ENCODE measurements at places on chromosomes 3 and 15.

- DNase-seq, result no peak
These were observed 66.7 kb downstream of the BBX start for GRCh38 chr3:107589454-107589853.

DNA sequence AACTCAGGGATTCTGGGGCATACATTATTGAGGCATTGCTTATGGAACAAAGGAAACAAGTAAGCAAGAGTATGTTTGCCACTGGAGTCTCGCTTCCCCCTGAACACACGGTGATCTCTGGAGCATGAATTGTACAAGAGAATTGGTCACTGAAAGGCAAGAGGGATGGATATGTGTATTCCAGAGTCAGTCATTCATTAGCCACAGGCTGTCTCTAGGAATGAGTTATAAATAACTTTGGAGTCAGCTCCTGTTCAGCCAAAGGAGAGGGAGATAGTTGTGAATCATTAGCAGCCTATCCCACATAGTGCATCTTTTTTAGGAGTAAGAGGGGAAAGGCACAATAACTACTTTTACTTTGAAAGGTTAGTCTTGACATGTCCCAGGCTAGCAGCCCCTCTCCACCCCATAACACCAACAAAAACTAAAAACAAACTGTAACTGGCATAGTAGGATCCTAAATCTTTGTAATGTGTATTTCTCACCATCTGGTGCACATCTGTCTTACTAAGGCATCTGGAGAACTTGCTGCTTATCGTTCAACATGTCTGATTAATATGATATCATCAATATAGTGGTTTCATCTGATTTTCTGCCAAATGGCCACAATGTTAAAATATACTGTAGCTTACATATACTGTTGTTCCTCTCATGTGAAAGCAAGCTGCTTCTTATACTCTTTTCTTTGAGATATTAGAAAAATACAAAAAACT is 462.2 kb downstream of the GRM7 start:
- no peak for DNase-seq

- DNase-seq, result no peak
These were observed 97.4 kb upstream of the RBMS3 start for GRCh38 chr3:29183346-29184087.

GRCh38 chr15:70266412-70267121 is 168.8 kb upstream of the TLE3 start:
- no peak for DNase-seq

DNA sequence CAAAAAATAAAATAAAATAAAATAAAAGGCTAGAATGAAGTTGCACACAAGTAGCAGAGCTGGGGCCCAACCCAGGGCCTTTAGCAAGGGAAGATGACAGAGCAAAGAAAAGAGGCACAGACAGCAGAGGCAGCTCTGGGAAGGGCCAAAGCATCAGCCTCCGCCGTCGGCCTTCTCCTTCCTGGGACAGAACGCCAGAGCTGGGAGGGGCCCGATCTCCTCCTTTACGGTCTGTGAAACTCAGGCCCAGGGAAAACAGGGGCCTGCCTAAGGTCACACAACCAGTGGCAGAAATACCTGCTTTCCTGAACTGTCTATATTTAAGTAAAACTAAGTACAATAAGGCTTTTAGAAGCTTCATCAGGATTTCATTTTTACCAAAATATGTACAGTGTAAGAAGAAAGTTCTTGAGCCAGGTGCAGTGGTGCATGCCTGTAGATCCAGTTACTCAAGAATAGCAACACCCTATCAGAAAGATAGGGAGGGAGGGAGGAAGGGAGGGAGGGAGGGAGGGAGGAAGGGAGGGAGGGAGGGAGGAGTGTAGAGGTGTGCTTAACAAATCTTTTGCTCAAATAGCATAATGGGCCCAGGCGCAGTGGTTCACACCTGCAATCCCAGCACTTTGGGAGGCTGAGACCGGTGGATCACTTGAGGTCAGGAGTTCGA is 43.0 kb upstream of the MUC4 start:
- no peak for DNase-seq

DNA sequence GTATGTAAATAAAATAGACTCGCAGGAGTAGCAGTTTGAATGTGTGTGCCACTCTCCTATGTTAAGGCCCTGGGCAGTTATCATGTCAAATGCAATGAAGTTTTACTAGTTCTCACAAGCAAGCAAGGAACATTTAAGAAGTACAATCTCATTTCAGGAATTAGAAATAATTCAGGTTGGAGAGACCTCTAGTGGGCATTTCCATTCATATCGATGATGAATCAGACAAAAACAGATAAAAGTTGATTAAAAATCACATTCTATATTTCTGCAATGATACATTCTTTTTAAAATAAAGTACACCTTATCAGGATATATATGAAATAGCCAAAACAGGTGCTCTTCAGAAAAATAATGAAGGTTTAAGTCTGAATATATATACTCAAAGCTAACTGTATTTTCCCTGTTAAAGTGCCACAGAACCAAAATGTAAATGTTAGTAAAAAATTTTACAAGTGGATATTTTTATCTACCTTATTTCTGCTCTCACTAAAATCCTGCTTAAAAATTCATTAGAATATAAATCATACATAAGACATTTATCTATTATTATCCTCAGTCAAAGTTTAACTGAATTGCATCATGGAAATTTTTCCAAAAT is 492.4 kb upstream of the FRG2C start:
- no peak for DNase-seq

GRCh38 chr3:57143886-57144459 is 21.2 kb downstream of the IL17RD start:
- DNase-seq, result no peak

GRCh38 chr3:54366007-54366750 is 243.8 kb downstream of the CACNA2D3 start:
- DNase-seq, result no peak

GRCh38 chr3:84724877-84725276 is 233.9 kb upstream of the CADM2 start:
- DNase-seq, result no peak

GRCh38 chr3:119297169-119297568 is 3.0 kb downstream of the ARHGAP31 start:
- DNase-seq, result no peak

DNA sequence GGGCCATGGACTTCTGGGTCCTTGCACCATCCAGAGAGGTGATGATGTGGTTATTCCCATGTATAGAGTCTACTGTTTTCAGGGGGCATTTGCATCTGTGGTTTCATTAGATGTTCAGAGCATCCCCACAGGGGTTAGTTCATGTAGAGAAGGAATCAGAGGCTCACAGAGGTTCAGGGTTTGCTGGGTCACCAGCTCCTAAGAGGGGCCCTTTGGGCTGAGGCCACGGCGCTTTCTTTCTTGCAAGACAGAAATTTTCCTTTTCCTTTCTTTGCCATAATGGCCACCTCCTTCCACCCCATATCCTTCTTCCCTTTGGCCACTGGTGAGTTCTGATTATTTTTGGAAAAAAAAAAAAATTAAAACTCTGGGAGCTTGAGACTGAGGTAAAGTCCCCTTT is 62.3 kb downstream of the APBA2 start:
- no peak for DNase-seq

DNA sequence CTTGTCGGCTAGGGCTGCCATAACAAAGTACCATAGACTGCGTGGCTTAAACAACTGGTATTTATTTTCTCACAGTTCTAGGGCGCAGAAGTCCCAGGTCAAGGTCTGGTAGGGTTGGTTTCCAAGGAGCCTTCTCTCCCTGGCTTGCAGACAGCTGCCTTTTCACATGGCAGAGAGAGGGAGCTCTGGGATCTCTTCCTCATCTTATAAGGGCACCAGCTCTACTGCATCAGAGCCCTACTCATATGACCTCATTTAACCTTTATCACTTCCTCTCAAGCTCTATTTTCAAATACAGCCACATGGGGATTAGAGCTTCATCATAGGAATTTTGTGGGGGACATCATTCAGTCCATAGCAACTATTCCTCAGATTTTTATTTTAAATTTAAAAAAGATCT is 17.6 kb upstream of the PAQR9 start:
- no peak for DNase-seq

DNA sequence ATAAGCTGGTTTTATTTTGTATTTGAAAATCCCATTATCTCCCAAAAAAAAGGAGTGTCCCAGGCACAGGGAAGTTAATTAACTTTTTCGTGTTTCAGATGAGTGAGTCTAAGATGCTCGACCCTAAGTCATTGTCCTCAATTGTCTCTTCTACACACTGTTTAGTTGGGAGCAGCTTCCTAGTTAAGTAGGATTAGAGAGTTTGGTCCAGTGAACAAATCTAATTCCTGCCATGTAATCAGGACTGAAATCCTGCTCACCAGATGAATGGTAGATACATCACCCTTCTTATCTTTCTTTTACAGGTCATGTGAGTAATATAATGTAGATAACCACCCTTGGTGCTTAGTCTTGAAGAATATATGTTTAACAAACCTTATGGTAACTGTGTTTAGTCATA is 228.9 kb upstream of the MANF start:
- DNase-seq, result no peak

- peak; percentile 11 for DNase-seq
These were observed 750 bp downstream of the PODXL2 start for GRCh38 chr3:127629467-127630403.

- DNase-seq, result no peak
These were observed 478.7 kb downstream of the MFSD1 start for GRCh38 chr3:159280386-159281191.

- DNase-seq, result no peak
These were observed 53.1 kb downstream of the PAK2 start for GRCh38 chr3:196792771-196793170.

GRCh38 chr15:45389351-45389750 is 11.0 kb upstream of the GATM start:
- DNase-seq, result no peak

- no peak for DNase-seq
These were observed 233.6 kb downstream of the WDR72 start for GRCh38 chr15:53525894-53526293.

DNA sequence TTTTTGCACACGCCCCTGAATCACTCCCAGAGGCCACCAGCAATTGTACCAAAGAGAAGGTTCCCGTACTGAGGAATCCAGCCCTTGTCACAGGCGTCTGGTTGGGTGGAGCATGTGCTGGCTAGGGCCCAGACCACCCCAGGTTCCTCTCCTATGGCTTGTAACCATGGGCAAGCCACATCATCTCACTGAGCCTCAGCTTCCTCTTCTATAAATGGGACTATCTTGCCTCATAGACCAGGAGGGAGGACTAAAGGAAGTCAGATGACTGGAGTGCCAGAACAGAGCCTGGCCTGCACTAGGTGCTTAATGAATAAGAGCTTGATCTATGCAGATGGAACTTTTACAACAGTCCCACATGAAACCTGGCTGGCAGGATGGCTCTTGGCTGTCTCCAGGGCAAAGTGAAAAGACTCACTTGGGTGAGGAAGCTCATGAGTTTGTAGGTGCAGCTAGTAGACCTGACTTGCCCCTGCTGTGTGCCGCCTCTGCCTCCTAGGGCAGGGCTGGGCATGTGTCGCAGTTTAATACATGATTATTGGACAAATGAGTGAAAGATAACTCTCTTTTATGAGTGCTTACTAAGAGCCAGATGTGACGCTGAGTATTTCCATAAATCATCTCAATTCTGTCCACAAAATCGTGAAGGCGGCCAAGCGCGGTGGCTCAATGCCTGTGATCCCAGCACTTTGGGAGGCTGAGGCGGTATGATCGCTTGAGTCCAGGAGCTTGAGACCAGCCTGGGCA is 29.3 kb downstream of the CTSH start:
- no peak for DNase-seq

DNA sequence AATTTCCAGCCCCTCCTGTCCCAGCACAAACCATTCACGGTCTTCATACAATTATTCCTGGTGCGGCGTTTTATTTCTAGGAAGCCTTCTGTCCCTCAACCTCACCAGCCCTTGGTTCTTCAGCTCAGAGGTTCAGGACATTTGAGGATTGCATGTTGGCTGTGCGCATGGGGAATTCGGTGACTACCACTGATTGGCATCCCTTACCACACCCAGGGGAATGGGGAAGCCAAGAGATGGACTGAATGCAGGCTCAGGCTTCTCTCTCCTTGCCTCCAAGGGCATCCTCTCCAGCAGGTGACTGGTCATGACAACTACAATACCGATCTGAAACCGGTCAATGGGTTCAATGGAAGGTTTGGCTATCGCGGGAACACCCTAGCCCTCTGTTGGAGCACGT is 153.8 kb downstream of the MTHFS start:
- DNase-seq, result no peak

DNA sequence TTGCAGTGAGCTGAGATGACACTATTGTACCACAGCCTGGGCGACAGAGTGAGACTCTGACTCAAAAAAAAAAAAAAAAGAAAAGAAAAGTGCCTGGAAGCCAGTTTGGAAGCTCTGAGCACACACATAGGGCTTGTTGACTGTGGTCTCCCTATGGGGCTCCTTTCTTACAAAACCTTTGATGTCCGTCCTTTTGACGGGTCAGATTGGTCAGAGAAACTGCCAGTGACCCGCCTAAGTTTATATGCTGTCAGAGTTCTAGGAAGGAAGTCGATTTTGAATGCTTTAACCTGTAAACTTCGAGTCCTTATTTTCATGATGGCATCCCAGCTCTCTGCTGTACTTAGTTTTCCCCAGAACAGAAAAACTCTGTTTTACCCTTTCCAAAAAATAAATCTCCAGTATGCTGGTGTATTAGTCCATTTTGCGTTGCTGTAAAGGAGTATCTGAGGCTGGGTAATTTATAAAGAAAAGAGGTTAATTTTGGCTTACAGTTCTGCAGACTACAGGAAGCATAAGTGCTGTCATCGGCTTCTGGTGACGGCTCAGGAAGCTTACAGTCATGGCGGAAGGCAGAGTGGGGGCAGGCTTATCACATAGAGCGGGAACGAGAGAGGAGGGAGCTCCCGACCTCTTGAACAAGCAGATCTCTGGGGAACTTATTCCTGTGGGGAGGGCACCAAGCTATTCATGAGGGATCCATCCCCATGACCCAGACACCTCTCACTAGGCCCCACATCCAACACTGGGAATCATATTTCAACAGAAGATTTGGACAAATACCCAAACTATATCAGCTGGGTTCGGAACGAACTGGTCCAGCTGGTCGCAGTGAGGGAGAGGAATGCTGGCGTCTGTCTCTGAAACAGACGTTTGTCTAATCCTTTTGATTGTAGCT is 72.3 kb downstream of the LMLN start:
- no peak for DNase-seq

DNA sequence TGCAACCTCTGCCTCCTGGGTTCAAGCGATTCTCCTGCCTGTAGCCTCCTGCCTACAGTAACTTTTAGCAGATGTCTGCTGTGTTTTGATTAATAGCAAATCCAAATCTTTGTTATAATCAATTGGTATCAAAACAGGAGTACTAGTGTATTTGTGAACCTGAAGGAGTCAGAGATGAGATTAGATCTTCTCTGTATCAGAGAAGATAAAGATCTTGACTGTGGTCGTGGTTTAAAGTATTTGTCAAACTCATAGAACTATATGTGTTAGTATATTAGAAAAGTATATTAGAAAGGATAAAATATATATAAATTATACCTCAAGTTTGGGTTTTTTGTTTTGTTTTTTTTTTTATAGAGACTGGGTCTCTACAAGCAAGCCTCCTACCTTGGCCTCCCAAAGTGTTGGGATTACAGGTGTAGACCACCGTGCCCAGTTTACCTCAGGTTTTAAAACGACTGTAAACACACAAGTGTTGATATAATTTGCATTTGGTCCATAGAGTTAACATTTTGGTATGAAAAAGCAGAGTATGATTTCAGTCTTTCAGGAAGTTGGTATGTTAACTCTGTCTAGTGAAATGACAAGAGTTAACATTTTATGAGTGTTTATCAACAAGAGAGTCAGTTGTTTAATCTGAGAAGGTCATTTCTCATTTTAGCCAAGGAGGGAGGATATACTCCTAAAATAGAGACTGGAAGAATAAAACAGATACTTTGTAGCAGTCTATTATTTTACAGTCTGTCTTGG is 18.3 kb downstream of the RTF1 start:
- no peak for DNase-seq

- DNase-seq, result no peak
These were observed 145.0 kb upstream of the MCTP2 start for GRCh38 chr15:94086341-94086740.

- no peak for DNase-seq
These were observed 26.6 kb downstream of the FBLN2 start for GRCh38 chr3:13575459-13576061.

All from T follicular helper cell (primary cell).